Activated CD4-positive, alpha-beta T cell treated with anti-CD3 and anti-CD28 coated beads, Interleukin-2, amount 10 ng/mL, durations not matched to agents 24 days and 14 days (primary cell): ENCODE measurements at places on chromosomes 5 and 9.

GRCh38 chr9:111030492-111030891 lies 7.8 kb downstream of the LPAR1 start:
- DNase-seq, result no peak

- no peak for DNase-seq
Measured at GRCh38 chr9:618478-618877, 223.0 kb upstream of the DMRT1 start.

DNA sequence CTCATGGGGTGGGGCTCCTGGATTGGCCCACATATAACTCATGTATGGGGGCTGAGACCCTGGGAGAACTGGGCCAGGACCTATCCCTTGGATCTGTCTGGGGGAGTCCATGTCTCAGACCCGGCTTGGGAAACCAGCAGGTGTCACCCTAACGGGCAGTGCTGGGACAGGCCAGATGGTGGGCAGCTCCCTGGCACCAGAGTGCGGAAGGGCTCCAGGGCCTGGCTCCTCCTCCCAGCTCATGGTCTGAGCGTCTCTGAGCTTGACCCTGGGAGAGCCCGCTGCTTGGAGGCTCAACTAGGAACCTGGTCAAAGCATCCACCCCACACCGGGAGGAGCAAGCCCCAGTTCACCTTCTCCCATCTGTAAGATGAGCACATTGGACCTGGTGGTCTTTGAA lies 15.5 kb upstream of the NCS1 start:
- DNase-seq, result no peak

- DNase-seq, result peak; percentile 83
Measured at GRCh38 chr5:131381777-131382176, 117.9 kb downstream of the CDC42SE2 start.

- DNase-seq, result no peak
Measured at GRCh38 chr5:172841256-172841655, 7.2 kb downstream of the ERGIC1 start.

DNA sequence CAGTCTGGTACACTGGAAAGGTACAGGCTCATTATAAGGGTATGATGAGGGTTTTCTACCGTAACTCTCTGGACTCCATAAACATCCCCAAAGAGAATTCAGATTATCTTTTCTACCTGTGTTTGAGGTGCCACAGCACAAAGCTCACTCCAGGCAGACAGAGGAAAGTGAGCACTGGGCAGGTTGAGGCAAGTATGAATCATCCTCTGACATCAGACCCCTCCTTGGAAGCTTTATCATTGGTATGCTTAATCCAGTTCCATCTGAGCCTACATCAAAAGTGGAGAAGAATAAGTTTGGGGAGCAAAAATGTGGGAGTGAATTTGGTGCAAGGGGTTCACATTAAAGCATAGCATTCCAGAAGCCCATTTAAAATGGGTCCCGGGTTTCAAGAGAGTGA lies 21.7 kb downstream of the C9orf152 start:
- DNase-seq, result no peak

DNA sequence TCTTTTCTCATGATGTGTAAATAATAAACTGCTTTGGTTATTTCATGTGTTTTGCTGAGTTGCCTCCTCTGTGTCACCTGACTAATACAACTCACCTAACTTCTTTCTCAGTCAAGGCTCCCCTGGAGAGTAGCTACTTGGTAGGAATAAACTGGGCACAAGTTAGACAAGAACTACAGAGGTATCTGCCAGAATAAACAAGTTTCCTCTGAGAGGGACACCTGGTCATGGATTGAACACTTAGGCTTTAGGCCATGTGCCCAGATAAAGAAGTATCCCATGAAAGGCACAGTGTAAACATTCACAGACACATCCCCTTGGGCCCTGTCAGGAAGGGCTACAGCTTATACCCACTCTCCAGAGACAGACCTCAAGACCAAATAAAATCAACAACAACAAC lies 532.5 kb downstream of the KIF4B start:
- DNase-seq, result no peak

DNA sequence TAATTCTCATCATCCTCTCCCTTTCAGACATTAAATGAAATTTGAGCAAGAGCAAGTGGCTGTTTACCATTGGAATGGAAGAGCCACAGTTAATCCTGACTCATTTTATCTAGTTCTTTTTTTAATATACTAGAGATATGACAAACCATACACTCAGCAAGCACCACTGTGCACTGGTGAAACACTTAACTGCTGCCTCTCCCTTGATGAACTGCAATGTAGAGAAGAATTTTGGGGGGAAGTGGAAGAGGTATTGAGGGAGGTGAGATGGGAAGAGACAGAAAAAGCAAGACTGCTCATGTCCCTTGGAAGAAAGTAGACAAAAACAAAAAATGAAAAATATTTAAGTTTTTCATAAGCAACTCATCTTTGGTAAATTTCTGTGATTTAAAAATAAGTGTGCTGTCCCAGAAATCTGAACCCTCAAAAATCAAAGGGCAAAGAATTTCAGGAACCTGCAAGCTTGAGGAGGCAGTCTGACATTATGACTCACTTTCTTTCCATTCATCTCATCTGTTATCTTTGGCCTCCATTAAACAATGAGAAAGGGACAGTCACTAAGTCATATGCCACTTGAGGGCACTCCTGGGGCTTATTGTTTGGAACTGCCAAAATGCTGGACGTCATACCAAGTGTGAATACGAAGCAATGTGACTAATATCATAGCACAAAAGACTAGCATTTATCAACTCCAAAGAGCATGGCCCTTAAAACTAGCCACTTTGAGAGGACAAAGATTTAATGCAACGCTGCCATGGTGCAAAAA lies 566.8 kb upstream of the DMAC1 start:
- no peak for DNase-seq

DNA sequence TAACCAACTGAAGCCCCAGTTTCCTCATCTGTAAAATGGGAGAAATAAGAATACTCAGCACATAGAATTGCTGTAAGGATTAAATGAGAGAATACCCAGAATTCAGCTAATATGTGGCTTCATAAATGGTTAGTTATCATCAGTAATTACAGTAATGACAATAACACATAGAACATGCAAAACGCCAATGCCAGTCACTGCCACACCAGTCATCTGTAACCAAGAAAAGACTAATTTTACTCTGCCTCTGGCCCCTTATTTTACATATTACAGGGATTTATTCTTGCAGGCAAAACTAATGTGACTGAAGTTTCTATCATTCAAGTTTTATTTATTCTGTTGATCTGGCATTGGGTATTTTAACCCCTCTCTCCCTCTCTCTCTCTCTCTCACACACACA lies 46.5 kb downstream of the EBF1 start:
- DNase-seq, result no peak

DNA sequence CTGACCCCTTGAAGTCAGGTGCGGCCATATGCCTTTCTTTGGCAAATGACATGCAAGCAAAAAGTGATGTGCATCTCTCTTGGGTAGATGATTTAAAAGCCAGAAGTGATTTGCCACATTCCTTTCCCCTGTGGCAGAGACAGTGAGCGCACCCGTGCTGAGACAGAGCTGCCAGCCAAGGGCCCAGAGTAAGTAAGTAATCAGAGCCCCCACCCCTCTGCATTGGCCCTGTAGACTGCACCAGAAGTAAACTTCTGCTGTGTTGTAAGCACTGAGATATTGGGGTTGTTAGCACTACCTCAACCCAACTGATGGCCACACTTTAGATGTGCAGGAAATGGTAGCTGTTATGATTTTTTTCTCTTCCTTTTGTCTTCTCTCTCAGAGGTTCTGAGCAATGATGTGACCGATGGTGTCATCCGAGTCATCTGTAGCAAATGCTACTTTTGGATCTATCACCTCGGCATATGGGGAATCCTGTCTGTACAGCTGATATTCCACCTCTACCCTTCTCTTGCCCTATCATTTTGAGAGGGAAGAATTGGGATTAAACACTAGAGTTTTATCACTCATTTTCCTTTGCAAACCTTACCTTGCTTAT lies 58.0 kb downstream of the DOCK2 start:
- no peak for DNase-seq

- no peak for DNase-seq
Measured at GRCh38 chr5:103902893-103903292, 340.3 kb upstream of the NUDT12 start.

- no peak for DNase-seq
Measured at GRCh38 chr5:180568914-180569313, 22.4 kb downstream of the SCGB3A1 start.

GRCh38 chr9:209143-209758 lies 5.4 kb upstream of the DOCK8 start:
- DNase-seq, result peak; percentile 53

GRCh38 chr9:110099236-110100095 lies 108.5 kb downstream of the C9orf152 start:
- DNase-seq, result no peak

GRCh38 chr9:118946669-118947068 lies 422.6 kb downstream of the BRINP1 start:
- no peak for DNase-seq
